Astrocyte of the spinal cord (primary cell): ENCODE measurements at places on chromosomes 1 and 21.

DNA sequence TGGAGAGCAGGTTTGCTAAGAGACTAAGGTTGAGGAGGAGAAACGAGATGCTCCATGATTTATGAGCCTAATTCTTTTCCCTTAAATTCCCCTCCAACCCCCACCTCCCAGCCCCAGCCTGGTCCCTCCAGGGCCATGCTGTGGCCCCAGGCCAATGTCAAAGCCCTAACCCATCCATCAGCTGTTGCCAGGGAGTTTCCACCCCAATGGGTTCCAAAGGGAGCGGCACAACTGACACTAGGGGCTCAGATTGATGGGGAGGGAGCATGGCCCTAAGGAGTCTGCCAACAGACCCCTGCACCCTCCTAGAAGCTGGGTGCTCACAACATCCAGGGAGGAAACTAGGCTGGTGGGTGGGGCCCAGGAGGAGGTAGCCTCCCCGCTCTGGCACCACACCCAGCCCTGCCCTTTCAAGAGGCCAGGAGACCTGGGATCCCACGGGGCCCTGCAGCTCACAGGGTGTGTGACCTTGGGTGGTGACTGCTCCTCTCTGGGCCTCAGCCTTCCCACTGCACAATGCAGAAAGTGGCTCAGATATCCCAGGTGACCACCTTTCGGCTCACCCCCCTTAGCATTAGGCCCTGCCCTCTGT lies 12.9 kb downstream of the AHDC1 start:
- DNase-seq = no peak

DNA sequence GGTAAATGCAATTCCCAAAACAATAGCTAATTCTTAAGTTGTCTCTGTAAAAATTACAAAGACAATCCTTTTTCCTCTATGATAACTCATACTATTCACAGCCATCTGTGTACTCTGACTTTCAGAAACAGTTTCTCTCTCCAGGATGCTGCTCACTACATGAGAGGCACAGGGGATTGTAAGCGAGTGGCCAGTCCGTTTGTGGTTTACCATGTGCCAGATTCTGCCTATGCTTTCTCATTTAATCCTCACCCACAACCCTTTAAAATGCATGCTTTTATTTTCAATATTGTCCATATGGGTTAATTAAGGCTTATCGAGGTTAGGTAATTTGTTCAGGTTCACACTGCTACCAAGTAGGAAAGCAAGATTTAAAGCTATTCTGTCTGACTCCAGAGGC lies 23.0 kb downstream of the RGS1 start:
- no peak for DNase-seq

DNA sequence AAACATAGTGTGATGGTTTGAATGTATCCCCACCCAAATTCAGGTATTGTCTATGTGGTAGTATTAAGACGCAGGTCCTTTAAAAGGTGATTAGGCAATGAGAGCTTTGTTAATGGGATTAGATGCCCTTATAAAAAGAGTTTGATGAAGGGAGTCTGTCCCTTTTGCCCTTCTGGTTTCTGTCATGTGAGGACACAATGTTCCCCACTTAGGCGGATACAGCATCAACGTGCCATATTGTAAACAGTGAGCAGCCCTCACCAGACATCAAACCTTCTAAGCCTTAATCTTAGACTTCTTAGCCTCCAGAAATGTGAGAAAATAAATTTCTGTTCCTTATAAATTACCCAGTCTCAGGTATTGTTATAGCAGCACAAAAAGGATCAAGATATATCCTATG lies 172.8 kb downstream of the FAF1 start:
- no peak for DNase-seq

DNA sequence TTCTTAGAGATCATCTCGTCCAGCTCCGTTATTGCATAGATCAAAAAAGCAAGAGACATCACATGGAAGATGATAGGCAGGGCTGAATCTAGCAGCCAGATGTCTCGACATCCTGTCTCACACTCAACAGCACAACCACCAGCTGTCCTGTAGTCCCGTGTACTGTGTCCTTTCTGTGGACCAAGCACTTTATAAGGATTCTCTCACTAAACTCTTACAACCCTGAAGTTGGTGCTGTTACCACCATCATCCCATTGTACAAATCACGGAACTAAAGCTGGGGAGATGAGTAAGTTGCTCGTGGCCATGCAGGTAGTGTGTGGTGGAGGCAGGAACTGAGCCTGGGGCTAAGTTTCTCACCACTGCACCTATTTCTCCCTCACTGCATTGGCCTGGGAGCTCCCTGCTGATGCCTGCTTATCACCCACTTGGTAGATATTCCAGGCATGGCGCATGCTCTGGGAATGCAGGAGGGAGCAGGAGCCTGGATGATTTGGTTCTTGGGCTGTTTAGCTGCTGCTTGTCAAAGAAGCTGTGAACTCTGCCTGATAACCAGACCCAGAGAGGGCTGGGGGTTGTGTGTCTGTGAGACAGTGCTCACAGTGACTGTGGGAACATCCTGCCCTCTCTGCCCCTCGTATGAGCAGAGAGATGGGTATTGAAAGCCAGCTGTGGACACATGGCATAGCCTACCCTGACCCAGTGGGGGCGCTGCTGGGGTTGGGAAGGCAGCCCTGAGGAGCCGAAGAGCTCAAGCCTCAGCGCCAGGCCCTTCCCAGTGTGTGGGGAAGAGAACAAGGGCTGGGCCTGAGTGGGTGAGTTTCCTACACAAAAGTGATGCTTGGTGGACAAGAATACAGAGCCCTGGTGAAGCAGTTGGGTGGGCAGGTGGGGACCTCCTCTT lies 13.6 kb downstream of the PPFIA4 start:
- DNase-seq = no peak

DNA sequence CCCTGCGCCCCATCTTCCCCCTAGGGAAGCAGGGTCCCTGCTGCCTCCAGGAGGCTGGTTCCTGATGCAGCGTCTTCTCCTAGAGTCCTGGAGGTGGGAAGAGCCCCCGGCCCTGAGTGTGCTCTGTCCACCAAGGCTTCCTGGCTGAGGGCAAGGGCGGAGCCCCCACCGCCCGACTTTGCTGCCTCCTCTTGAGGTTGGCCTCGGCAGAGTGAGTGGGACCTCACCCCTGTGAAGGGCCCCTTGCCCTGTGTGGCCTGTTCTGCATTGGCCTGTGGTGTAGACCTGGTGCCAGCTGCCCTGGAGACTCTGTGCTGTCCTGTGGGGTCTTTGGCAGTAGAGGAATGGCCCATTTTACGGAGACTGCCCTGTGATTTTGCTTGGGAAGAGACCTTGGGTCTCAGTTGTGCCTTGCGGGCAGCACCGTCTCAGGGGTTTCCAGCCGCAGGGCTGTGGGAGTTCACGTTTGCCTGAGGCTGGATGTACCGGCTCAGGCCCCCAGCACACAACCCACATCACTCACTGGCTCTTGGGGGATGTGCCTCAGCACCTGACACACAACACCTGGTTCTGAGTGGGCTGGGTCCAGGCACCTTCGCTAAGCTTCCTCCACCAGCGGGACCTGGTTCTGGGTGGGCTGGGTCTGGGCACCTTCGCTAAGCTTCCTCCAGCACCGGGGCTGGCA lies 73.6 kb downstream of the SKI start:
- DNase-seq = no peak

DNA sequence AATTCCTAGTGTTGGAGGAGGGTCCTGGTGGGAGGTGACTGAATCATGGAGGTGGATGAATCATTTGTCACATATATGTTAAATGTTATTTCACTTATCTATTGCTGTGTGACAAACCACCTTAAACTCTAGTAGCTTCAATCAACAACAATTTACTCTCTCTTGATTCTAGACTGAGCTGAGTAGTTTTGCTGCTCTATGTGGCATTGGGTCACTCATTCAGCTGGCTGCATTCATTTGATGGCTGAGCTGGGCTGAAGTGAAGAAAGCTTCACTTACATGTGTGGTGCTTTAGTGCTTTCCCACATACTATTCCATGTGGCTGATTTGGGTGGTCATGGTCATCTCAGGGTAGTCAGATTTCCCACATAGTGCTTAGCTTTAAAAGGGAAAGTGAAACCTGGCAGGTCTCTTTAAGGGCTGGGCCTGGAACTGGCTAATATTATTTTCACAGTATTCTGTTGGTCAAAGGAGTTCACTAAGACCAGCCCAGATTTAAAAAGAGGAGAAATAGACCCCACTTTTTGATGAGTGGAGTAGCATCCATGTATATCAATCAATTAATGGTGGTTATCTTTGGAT lies 10.5 kb downstream of the DNAH14 start:
- peak; percentile 7 for DNase-seq

- peak; percentile 43 for DNase-seq
Measured at GRCh38 chr1:91165033-91165654, 143.3 kb upstream of the ZNF644 start.
